ENCODE measurements at places on chromosomes 3 and 15. TPM values are rescaled to one million over a fixed set of nuclear protein-coding genes. Genes with fewer than 3 reads are reported as not detected.

DNA sequence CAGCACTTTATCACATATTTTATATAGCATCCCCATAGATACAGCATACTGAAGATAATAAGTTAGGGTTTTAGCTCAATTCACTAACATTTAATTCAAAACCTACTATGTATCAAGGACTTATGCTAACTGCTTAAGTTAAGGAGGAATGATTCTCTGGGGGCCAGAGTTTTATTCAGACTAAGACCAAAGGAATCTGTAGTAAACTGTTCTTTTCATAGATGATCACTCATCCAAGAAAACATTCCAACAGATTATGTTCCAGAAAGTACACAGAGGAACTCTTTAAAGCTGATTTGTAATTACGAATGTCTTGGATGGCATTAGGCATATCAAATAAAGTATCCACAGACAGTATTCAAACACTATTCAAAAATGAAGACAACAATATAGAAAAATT lies 226.4 kb downstream of the SCAPER start:
- no peak for DNase-seq

- DNase-seq: no peak
Measured at GRCh38 chr15:39192979-39193560, 387.8 kb upstream of the THBS1 start.

The CHDH gene
- 2.2 TPM for total RNA-seq

DNA sequence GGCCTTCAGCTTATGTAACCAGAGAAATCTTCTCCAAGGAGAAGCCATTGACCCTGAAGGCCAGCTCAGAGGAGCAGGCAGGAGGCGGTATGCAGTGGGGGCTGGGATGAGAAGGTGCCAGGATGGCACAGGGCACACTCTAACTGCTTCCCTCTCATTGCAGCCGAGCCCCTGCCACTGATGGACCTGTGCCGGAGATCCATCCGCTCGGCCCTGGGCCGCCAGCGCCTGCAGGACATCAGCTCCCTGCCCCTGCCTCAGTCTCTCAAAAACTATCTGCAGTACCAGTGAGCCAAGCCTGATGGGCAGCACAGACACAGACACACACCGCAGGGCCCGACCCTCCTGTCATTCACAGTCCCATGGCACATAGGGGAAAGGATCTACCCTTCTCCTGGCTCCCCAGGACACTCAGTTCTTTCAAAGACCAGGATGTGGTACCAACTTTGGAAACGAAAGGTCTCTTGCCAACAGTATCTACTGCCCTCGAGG lies 84.6 kb upstream of the PXYLP1 start:
- no peak for DNase-seq

- no peak for DNase-seq
Measured at GRCh38 chr3:188431553-188431952, 277.6 kb downstream of the LPP start.

The TRPM7 gene
- total RNA-seq: 25.4 TPM

DNA sequence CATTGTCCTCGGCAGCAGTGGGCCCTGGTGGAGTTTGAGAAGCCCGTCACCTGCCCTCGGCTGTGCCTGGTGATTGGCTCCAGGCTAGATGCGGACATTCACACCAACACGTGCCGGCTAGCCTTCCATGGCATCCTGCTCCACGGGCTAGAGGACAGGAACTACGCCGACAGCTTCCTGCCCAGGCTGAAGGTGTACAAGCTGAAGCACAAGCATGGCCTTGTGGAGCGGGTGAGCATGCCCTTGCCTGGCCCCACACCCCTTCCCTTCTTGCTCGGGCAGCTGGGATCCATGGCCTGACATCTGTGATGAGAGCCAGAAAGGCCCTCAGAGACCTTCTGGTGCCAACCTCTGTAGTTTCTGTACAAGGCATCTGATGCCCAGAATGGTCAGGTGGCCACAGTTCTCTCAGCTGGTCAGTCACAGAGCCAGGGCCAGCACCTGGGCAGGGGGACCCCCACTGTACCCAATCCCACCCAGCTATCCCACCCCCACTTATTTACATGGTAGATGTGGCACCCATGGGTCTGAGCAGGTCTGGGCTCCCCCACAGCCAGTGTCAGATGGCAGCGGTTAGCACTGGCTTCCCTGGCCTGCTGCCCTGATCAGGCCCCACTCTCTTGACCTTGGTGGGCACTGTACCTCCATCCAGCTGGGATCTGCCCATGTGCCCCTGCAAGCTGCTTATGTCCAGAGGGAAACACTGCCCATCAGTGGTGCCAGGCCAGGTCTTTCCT lies 124.9 kb downstream of the DNAJB8 start:
- DNase-seq: no peak

- DNase-seq: no peak
Measured at GRCh38 chr3:191695131-191695814, 234.3 kb downstream of the PYDC2 start.

The MORC1 gene
- total RNA-seq: not detected

The IL5RA gene
- total RNA-seq: 0.51 TPM

The IL12A gene
- 0.31 TPM for total RNA-seq

The CSPG5 gene
- 2.6 TPM for total RNA-seq

DNA sequence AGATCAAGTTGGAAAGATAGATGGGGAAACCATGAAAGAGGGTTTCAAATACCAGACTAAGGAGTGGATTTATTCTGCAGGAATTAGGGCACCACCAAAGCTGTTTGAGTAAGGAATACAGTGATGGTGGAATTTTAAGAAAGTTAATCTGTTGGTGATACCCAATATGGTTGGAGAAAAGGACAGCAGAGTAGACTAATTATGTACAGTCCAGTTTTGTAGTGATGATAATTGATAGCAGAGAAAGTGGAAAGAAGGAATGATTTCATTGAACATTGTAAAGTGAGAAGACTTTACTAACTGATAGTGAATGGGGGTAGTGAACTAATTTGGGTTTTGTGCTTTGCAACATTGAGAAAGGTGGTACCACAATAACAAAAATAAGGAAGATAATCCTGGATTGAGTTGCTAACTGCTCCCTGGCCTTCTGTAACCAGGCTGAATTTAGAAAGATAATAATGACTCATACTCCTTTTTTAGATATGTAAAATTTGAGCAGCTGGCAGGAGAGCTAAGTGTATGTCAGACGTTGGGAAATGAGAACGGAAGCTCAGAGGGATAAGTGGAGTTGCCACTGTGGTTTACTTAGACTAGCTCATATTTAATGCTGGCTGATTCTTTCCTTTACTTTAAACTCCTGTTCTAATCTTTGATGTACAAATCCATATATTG lies 16.9 kb downstream of the TCAIM start:
- no peak for DNase-seq

DNA sequence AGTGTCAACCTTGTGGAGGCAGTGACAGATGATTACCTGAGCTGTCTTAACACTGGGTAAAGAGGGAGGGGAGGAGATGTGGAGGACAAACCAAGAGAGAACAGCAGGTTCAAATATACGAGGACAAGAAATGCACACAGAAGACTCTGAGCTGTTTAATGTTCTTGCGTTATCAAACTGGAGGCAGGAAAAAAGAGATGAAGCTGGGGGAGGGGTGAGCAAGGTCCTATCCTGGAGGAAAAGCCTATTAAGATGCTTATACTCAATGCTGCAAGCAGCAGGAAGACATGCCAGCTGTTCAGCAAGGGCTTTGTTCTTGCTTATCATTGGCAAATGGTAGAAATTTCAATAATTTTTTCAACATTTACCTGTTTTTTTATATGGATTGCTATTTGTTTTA lies 345.7 kb upstream of the TRIM42 start:
- DNase-seq: no peak

- DNase-seq: no peak
Measured at GRCh38 chr3:139523718-139524117, 15.8 kb downstream of the RBP1 start.
